ENCODE measurements at places on chromosomes 4 and X.

- DNase-seq = no peak
These were observed 255.2 kb downstream of the SLC39A8 start for GRCh38 chr4:102089850-102090621.

- DNase-seq = peak; percentile 67
These were observed 60.2 kb upstream of the RPS6KA6 start for GRCh38 chrX:84248226-84248625.

DNA sequence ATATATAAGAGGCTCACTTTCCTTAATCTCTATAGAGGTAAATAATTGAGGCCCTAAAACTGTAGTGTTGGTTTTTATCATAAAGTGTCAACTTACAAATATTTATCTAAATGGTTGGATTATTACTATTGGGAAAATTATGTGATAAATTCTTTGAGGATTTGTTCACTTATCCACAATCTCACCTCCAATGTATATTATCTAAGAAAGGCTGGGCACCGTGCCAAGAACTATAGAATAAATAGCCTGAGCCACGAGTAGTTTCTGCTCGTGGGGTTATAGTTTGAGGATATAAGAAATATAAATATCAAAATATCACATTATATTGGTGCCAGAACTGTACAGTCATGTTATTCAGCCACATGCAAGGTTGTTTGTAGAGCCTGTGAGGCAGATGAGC is 177.9 kb downstream of the VEGFC start:
- peak; percentile 22 for DNase-seq

- DNase-seq = no peak
These were observed 150.2 kb downstream of the DCHS2 start for GRCh38 chr4:154341448-154341847.

- DNase-seq = peak; percentile 31
These were observed 64.8 kb downstream of the GLRA3 start for GRCh38 chr4:174764105-174764729.

- DNase-seq = no peak
These were observed 4.3 kb upstream of the UNC5C start for GRCh38 chr4:95552942-95553550.

- no peak for DNase-seq
These were observed 198.0 kb upstream of the EPHA5 start for GRCh38 chr4:65868096-65868824.

GRCh38 chr4:76680952-76681351 is 217.0 kb downstream of the SOWAHB start:
- no peak for DNase-seq

GRCh38 chrX:47030339-47030738 is 47.9 kb upstream of the RGN start:
- peak; percentile 61 for DNase-seq

GRCh38 chr4:8916351-8916885 is 44.8 kb upstream of the HMX1 start:
- no peak for DNase-seq

Measured in fibroblast of skin of right quadriceps (primary cell).